ENCODE measurements at places on chromosomes 1 and 21.

DNA sequence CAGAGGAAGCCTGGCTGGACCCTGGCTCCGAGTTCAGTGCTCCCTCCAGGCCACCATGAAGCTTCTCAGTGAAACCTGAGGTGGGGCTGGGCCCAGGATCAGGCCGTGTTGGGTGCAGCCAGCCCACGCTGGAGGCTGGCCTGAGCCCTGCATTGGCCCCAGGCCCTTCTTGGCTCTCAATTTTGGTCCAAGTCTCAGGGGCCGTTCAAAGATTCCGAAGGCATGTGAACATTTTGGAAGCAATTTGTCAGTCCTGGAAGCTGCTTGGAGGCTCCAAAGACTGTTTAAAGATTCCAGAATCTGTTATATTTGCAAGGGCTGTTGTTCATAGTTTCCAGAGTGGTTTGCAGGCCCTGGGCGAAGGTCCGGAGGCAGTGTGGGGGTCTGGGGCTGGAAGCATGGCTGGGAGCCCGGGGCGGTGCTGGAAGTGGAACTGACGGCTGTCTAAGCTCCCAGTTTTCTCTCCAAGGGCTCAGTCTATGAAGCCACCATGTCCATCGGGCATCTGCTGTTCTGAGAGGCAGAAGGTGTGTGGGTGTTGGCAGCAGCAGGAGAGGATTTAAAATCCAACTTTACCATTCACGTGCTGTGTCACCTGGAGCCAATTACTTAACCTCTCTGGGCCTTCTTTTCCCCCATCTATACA, 104.9 kb downstream of the EPHB2 start:
- no peak for DNase-seq

DNA sequence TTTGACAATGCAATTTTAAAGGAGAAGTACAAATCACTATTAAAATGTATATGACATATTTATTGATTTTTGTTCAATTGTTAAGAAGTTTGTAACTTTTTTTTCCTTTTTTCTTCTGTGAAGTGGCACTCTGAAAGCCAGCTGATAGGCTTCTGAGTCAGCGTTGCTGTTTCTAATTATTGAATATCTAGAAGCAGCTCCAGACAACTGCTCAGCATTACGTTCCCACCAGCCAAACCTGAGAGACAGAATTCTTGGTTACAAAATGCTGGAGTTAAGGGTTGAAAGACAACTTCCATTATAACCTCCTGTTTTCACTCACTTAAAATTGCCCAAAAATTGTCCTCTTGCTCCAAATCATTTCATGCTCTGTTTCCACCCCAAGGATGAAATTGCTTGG, 31.4 kb upstream of the LMX1A start:
- DNase-seq, result no peak

DNA sequence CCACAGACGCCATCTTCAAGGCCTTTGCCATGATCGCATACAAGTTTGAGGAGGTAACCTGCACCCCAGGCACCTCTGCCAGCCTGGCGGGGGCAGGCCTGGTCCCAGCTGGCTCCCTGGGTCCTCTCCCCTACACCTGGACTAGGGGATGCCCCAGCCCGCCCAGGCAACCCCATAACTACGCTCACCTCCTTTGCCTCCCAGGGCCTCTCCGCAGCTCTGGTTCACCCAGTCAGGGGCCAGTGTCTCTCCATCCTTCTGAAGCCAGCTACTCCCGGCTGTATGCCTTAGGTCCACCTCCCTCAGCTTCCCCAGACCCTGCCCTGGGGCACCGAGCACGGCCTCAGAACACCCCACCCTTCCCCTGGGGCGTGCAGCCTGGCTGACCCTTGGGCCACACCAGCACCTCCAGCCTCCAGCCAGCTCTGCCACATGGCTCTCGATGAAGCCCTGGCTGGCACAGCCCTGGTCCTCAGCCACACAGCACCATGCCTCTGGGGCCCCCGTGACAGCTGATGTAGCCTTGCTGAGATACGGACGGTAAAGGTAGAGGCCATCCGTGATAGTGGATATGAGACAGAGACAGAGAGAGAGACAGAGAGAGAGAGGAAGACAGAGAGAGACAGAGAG, 80.4 kb upstream of the COL6A1 start:
- no peak for DNase-seq

DNA sequence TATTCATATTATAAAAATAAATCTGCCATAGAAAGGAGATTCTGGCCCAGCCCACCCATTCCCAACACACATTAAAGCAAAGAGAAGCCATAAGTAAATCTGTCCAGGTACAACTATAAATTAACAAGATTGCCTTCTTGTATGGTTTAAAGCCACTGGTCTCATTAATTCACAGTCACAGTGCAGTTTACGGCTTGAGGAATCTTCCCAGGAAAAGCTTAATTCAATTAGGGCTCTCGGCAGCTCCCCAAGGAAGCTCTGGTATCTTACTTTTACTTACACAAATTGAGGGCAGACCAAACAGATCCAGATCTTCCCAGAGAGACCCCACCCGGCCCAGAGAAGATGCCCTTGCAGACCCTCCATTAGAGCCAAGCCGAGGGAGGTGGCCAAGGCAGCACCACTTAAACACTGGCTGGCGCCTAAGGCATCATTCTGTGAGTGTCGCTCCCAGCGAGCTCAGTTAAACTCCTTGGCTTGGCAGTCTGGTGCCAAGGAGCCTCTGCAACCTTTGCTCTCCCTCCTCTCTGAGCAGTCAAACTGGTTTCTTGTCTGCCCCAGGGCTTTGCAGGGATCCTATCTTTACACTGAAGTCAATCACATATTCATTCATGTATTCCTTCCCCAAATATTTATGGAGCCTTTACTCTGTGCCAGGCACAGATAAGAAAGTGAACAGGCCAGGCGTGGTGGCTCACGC, 10.7 kb downstream of the SLC9A1 start:
- peak; percentile 86 for DNase-seq

- DNase-seq, result peak; percentile 25
These were observed 106.7 kb downstream of the RNF220 start for GRCh38 chr1:44511769-44512168.

GRCh38 chr1:201267481-201268229, 15.7 kb upstream of the PKP1 start:
- DNase-seq, result peak; percentile 91

- DNase-seq, result no peak
These were observed 108.4 kb upstream of the ZNHIT6 start for GRCh38 chr1:85816606-85817005.

GRCh38 chr1:3221112-3222041, 152.4 kb downstream of the PRDM16 start:
- no peak for DNase-seq

- DNase-seq, result peak; percentile 41
These were observed 123.4 kb downstream of the ATP6V1G3 start for GRCh38 chr1:198417039-198417438.

GRCh38 chr1:193326296-193326695, 139.9 kb upstream of the B3GALT2 start:
- no peak for DNase-seq

DNA sequence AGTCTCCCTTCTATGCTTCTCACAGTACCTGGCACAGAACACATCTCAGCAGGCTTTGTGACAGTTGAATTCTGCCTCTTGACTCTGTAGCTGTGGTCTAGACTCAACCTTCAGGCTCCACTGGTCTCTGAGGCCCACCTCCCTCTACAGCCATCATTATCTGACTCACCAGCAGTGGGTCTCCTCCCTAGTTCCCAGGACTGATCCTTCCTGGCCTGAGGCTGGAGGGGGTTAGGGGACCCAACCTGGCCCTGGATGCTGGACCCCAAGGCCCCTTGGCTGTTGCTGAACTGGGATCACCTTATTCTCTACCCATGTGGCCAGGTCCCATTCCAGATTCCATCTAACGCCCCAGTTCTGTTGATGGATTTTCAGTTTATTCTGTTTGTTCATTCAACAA, 43.1 kb upstream of the FOXO6 start:
- no peak for DNase-seq

DNA sequence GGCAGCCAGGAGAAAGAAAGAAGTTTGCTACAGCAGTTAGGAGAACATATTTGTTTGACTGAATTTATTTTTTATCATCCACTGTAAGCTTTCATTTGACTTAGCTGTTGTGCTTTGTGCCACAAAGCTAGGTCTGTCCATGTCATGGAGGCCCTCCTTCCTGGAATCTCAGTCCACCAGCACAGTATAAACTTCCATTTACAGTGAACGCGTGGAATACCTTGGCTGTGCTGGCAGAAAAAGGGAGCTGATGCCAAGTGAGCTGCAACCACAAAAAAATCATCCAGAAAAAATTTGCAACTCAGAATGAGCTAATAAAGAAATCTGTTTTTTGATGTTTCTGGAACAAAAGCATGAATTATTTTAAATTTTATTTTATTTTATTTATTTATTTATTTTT, 72.6 kb downstream of the ATP6V1G3 start:
- no peak for DNase-seq

- DNase-seq, result no peak
These were observed 84.1 kb downstream of the ADCY10 start for GRCh38 chr1:167829868-167830267.

DNA sequence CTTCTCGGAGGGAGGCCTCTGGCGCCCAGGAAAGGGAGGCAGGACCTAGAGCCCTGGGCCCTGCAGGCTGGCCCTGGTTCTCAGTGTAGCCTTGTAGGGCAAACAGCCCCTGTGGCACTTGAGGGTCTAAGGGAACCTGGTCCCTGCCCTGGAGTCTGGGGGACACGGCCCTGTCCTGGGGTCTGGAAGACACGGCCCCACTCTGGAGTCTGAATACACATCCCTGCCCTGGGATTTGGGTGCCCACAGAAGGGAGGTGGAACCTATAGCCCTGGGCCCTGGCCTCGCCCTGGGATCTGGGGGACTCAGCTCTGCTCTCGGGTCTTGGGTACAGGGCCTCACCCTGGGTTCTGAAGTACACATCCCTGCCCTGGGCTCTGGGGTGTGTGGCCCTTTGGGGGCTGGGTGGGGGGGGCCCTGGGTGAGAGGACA, 97.9 kb downstream of the OBSCN start:
- DNase-seq, result no peak

DNA sequence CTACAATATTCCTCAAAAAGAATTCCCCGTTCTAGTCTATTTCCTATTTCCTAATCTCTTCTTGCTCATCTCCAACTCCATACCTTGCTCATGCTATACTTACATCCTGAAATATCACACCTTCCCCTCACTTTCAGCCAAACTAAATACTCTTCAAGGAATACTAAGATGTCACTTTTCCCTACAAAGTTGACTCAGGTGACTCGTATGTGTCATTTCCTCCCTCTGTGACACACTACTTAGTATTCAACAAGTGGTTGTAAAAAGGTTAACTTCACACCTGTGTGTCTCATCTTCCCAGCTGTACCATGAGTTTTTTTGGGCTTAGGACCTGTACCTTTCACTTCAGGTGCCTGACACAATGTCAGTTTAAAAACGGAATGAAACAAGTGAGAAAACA, 81.9 kb upstream of the LBR start:
- DNase-seq, result peak; percentile 68

DNA sequence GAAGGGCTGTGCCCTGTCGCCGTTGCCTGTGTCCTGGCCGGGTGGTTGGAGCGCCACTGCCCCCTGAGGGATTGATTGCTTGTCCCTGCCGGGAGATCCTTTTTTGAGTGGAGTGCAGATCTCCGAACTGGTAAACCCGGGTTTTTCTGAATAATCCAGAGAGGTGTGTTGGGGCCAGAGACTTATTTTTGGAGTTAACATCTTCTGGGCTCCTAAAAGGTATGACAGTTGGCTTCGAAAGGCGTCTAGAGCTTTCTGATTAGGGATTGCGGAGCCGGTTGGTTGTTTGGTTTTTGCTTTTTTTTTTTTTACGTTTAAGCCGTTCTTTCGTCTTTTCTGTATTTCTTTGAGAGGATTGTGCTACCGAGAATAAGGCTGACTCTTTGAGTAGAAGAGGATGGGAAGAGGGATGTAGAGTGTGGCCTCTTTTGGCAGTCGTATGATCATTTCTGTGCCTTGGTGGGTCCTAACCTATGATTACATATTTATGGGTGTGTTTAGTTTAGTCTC, 756 bp downstream of the RLF start:
- DNase-seq, result no peak

GRCh38 chr1:176957603-176958002, 206.9 kb downstream of the ASTN1 start:
- no peak for DNase-seq

- DNase-seq, result no peak
These were observed 17.2 kb downstream of the DNAJC16 start for GRCh38 chr1:15543589-15544568.

GRCh38 chr1:166981589-166981988, 6.2 kb upstream of the ILDR2 start:
- DNase-seq, result no peak

DNA sequence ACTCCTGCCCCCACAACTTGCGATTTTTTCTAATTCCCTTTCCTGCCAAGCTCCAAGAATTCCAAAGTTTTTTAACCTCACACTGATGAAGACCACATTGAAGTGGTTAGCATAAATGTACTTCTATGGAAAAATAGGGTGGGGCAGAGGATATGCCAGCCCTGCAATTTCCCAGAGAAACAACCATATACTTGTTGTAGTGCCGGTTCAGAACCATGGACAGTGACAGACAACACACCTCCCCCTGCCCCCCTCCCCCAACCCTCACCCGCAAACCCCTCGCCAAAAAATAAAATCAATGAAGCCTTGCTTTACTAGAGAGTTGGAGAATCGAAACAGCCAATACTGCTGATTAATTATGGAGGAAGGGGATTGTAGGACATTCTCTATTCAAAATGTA, 109.5 kb upstream of the GRIK3 start:
- no peak for DNase-seq

DNA sequence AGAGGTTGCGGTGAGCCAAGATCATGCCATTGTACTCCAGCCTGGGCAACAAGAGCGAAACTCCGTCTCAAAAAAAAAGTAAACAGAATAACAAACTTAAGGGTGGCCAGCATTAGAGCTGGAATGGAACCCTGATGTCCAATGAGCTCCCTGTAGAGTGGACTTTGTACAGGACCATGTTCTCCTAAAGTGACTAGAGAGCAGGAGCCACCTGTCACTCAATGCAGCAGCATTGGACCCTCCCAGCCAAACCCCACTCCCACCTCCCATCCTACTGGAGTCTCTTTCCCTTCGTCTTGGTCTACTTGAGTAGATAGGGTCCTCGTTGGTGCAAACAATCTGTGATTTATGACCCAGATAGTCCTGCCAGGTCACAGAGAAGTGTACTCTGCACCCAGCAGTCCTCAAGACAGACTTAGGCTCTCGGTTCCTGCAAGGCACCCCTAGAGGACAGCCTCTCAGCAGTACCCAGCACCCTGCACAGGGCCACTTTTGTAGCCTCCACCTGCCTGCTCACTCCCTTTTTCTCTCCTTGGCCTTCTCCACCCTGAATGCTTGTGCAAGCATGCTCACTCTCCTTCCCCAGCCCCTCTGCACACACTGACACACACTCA, 69.2 kb upstream of the ZNF281 start:
- no peak for DNase-seq

Data from epithelial cell of esophagus (primary cell).